ENCODE measurements at places on chromosomes 5 and 9.

GRCh38 chr5:135650081-135650480 is 71.3 kb upstream of the CXCL14 start:
- no peaks in the 10 kb centered on the region for H3K4me1 ChIP-seq
- H3K27ac ChIP-seq, result no peak overlapping the region
- no peak overlapping the region for H3K4me3 ChIP-seq
- ATAC-seq, result no peak
- H3K36me3 ChIP-seq, result no peaks in the 10 kb centered on the region

GRCh38 chr5:132909702-132910101 is 36.2 kb downstream of the LEAP2 start:
- peaks cover 38% of the 10 kb centered on the region for H3K4me1 ChIP-seq
- no peak overlapping the region for H3K27ac ChIP-seq
- H3K4me3 ChIP-seq, result no peak overlapping the region
- H3K36me3 ChIP-seq, result peaks cover 48% of the 10 kb centered on the region
- ATAC-seq, result no peak

DNA sequence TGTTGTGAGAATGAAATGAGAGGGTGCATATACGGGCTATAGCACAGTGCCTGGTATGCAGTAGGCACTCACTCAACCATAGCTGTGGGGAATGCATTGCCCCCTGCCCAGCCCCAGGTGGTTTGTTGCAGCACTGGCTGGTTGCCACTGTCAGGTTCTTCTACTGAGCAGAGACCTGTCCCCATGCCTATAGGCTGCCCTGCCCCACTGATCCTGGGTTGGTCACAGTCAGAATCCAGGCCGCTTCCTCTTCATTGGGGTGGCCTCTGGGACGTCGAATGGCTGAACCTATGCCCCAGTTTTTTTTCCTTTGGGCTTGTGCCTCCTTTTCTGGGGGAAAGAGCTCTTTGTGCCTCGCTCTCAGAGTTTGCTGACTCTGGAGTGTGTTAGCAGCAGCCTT is 74.6 kb downstream of the RGS3 start:
- no peaks in the 10 kb centered on the region for H3K36me3 ChIP-seq
- H3K4me3 ChIP-seq, result no peak overlapping the region
- H3K27ac ChIP-seq, result no peak overlapping the region
- no peaks in the 10 kb centered on the region for H3K4me1 ChIP-seq
- H3K27me3 ChIP-seq, result no peaks in the 10 kb centered on the region

GRCh38 chr5:66958201-66958979 is 238.2 kb downstream of the CD180 start:
- no peaks in the 10 kb centered on the region for H3K27me3 ChIP-seq
- no peak overlapping the region for H3K27ac ChIP-seq
- no peak overlapping the region for H3K4me3 ChIP-seq
- ATAC-seq, result no peak
- H3K4me1 ChIP-seq, result no peaks in the 10 kb centered on the region

DNA sequence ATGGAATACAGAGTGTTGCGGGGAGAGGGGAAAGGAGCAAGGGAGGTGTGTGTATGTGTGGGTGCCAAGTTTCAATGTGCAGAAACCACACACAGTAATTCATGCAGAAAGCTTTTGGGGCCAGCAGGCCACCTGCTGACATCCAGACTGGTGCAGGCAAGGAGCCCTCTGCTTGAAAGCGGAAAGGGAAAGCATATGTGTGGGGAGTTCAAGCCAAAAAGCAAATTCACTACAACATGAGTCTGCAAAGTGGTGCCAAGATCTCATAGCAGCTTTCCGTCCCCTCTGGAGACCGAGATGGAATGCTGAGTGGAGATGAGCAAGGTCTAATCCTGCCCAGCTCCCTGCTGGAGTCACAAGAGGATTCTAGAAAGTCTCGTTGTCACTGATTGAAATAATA is 159.7 kb upstream of the VLDLR start:
- H3K4me1 ChIP-seq, result no peaks in the 10 kb centered on the region
- H3K4me3 ChIP-seq, result no peak overlapping the region
- no peak overlapping the region for H3K27ac ChIP-seq
- no peaks in the 10 kb centered on the region for H3K36me3 ChIP-seq
- no peak for ATAC-seq

GRCh38 chr5:78533356-78533755 is 115.2 kb downstream of the LHFPL2 start:
- no peak overlapping the region for H3K4me3 ChIP-seq
- peaks cover 14% of the 10 kb centered on the region for H3K4me1 ChIP-seq
- no peak overlapping the region for H3K27ac ChIP-seq

DNA sequence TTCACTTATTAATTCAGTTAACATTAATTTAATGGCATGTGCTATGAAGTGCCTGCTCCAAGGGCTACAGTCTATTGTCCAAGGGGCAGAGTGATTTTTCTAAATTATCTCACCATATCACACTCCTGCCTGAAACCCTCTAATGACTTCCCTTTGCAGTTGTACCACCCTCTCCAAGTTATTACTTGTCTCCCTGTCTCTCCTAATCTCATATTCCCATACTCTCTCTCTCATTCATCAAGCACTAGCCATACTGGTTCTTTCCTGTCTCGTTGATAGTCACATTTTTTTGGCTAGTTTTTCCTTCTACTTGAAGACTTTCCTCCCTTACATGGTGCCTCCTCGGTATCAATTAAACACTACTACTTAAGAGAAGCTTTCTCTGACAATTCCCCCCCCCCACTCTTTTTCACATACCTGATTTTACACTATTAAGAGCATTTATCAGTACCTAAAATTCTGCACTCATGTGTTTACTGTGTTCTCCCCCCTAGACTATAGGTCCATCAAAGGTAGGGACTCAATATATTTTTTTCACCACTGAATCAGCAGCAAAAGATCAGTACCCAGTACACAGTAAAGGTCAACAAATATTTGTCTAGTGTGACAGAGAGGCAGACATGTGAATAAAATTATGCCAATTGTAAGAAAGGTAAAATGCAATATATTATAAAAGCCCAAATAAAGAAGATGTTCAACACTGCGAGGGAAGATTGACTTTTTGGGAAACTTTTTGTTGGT is 19.0 kb downstream of the RICTOR start:
- no peak overlapping the region for H3K27ac ChIP-seq
- ATAC-seq, result no peak
- peaks cover 48% of the 10 kb centered on the region for H3K4me1 ChIP-seq
- H3K36me3 ChIP-seq, result peaks cover 5% of the 10 kb centered on the region

DNA sequence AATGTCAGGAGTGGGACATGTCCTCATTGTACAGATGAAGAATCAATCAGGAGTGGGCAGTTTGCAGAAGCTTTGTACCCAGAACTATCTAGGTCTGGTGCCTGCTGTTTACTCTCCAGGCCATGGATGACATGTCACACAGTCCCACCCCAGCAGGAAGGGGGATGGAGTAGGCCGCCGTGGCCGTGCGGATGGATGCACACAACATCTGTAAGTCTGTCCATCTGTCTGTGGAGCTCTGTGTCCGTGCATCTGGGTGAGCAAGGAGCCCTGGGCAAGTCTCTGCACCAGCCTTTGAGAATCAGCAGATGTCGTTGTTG is 311.5 kb upstream of the IRX4 start:
- H3K27me3 ChIP-seq, result peaks cover 8% of the 10 kb centered on the region
- H3K4me1 ChIP-seq, result no peaks in the 10 kb centered on the region
- no peaks in the 10 kb centered on the region for H3K36me3 ChIP-seq
- H3K4me3 ChIP-seq, result no peak overlapping the region
- no peak for ATAC-seq
- H3K27ac ChIP-seq, result no peak overlapping the region

- H3K4me1 ChIP-seq, result no peaks in the 10 kb centered on the region
- peaks cover 32% of the 10 kb centered on the region for H3K27me3 ChIP-seq
- H3K4me3 ChIP-seq, result no peak overlapping the region
- no peak for ATAC-seq
Measured at GRCh38 chr5:56561-57290, 35.2 kb upstream of the PLEKHG4B start.

DNA sequence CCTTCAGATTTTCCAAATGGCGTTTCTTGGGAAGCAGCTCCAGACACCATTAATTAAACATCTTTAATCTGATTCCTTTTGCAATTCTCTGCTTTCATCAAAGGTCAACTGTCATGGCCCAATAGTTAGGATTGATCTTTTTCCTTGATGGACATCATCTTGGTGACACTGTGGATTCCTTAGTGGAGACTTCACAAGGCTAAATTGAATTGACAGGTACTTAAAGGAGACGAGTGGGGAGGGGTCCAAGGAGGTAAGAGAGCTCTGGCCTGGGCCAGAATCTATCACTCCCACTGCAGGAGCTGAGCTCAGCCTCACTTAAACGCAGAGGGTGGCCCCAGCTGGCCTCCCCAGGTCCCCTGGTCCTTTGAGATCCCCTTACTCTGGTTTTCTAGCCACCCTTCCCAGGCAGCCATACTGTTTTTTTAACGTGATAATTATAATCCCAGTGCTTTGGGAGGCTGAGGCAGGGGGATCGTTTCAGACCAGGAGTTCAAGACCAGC is 9.9 kb upstream of the HMCN2 start:
- H3K4me3 ChIP-seq, result no peak overlapping the region
- H3K27me3 ChIP-seq, result peaks cover 32% of the 10 kb centered on the region
- ATAC-seq, result no peak
- H3K4me1 ChIP-seq, result no peaks in the 10 kb centered on the region
- no peak overlapping the region for H3K27ac ChIP-seq
- H3K36me3 ChIP-seq, result no peaks in the 10 kb centered on the region

DNA sequence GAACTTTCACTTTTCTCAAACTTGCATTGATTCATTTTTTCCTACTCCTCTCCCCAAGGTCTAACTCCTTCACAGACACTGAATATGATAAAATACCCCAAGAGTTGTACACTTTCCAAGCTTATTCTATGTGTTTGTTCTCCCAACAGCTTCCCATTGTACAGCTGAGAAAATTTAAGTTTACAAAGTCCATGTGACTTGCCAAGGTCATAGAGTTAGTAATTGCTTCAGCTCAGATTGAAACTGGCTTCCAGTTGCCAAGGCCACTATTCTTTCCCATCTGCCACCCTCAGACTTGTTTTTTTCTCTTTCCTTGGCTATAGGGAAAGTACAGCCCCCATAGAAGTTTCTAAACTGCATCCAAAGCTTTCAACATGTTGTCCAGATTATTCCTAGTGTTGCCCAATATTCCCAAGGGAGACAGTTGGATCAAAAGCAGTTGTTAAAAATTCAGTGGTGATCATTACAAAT is 34.8 kb downstream of the TNFSF8 start:
- no peak overlapping the region for H3K4me3 ChIP-seq
- peaks cover 38% of the 10 kb centered on the region for H3K4me1 ChIP-seq
- no peak for ATAC-seq
- H3K36me3 ChIP-seq, result no peaks in the 10 kb centered on the region

DNA sequence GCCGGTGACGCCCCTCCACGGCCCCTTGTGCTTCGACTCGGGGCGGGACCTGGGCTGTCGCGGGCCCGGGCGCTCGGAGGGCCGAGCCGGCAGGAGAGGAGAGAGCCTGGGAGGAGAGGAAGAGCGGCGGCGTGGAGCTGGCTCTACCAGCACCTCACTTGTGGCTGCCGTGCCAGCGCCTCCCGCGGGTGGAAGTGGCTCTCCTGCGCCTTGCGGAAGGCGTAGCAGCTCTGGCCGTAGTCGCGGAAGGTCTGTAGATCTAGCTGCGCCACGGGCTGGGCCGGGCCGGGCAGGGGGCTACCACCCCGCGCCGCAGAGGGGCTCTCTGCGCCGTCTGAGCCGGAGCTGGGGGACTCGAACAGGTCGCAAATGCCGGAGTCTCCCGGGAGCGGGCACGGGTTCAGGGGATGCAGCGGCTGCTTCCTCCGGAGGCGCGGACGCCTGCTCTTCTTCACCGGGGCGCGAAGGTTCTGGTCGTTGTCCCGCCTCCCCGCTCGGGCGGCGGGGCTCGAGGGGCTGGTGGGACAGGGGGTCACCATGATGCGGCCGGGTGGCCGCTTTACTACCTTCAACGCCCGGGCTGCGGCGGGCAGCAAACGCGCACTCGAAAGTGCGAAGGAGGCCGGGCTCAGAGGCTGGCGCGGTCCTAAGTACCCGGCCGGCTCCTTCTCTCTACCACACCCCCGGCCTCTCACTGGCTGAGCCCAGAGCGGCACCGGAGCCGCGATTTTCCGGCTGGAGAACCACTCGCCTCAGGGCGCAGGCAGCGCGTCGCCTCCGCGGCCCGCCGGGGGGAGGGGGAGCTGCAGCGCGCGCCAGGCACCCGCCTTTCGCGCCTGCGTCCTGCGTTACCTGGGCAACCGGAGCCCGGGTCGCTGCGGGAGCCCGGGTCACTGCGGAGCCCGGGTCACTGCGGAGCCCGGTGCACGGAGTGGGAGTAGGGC is at the start of gene CCNO:
Gene CCNO (minus strand): TSS at position 624 of the 944 bp plus-strand sequence. CDS start 85 bp downstream, at position 539.
- no peaks in the 10 kb centered on the region for H3K36me3 ChIP-seq
- ATAC-seq, result peak; percentile 80
- peak within 1 kb of the TSS; percentile 33 for H3K27ac ChIP-seq
- peaks cover 33% of the 10 kb centered on the region for H3K4me1 ChIP-seq

GRCh38 chr9:113738496-113738892 is 137.6 kb upstream of the ZNF618 start:
- peaks cover 52% of the 10 kb centered on the region for H3K27me3 ChIP-seq
- no peaks in the 10 kb centered on the region for H3K4me1 ChIP-seq
- ATAC-seq, result no peak
- H3K4me3 ChIP-seq, result no peak overlapping the region
- H3K36me3 ChIP-seq, result peaks cover 5% of the 10 kb centered on the region
- no peak overlapping the region for H3K27ac ChIP-seq

DNA sequence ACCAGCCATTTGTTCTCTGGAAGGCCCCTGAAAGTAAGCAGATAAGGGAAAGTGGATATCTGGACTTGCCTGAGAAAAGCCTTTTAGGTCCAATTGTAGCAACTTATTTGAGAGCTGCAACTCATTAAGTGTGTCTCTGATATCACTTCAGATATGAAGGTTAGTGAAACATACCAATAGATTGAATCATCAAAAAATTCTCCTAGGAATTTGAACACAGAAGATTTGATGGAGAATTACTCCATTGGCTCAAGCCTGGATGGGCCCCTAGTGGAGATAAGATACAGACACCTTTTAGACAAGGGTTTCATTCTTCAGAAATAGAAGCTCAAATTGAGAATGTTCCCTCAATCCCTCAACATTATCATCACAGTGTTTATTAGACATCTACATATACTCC is 356.7 kb downstream of the NDUFS4 start:
- H3K4me1 ChIP-seq, result peaks cover 10% of the 10 kb centered on the region
- no peak for ATAC-seq
- H3K36me3 ChIP-seq, result peaks cover under 1% of the 10 kb centered on the region
- no peaks in the 10 kb centered on the region for H3K27me3 ChIP-seq
- no peak overlapping the region for H3K27ac ChIP-seq

DNA sequence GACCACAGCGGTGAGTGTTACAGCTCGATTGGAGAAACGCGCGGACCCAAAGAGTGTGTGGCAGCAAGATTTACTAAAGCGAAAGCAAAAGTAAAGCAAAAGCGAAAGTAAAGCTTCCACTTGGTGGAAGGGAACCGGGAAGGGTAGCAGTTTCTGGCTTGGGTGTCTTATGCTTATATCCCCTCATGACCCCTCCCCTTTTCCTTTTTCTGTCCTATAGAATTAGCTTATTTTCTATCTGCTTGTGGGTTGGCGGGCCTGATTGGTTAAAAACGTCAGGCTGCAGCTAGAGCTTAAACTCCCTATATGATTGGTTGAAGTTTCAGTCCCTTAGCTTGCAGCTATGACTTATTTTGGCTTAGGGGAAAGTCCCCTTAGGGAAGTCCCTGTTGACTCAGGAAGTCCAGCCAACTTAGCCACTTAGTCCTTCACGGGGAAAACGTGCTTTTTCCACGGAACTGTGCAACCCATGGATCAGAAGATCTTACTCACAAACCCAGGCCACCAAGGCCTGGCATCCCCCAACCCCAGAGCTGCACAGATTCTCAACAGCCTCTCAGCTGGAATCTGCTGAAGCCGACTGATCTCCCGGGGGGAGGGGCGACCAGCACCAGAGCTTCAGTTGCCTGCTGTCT is 114.2 kb upstream of the ADAMTS16 start:
- ATAC-seq, result no peak
- H3K36me3 ChIP-seq, result no peaks in the 10 kb centered on the region
- no peak overlapping the region for H3K4me3 ChIP-seq
- peaks cover 11% of the 10 kb centered on the region for H3K4me1 ChIP-seq
- H3K27ac ChIP-seq, result no peak overlapping the region
